ENCODE measurements at places on chromosomes 13 and 19.

- no peak for DNase-seq
Measured at GRCh38 chr19:722553-723101, 13.9 kb downstream of the PALM start.

DNA sequence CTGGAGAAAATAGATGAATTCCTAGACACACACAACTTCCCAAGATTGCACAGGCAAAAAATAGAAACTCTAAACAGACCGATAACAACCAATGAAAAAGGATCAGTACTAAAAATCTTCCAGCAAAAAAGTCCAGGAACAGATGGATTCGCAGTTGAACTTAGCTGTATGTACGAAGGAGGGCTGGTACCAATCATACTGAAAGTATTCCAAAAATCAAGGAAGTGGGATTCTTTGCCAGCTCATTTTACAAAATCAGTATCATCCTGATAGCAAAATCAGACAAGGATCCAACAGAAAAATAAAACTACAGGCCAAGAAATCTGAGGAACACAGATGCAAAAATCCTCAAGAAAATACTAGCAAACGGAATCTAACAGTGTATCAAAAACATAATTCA lies 6.5 kb upstream of the LILRB2 start:
- no peak for DNase-seq

DNA sequence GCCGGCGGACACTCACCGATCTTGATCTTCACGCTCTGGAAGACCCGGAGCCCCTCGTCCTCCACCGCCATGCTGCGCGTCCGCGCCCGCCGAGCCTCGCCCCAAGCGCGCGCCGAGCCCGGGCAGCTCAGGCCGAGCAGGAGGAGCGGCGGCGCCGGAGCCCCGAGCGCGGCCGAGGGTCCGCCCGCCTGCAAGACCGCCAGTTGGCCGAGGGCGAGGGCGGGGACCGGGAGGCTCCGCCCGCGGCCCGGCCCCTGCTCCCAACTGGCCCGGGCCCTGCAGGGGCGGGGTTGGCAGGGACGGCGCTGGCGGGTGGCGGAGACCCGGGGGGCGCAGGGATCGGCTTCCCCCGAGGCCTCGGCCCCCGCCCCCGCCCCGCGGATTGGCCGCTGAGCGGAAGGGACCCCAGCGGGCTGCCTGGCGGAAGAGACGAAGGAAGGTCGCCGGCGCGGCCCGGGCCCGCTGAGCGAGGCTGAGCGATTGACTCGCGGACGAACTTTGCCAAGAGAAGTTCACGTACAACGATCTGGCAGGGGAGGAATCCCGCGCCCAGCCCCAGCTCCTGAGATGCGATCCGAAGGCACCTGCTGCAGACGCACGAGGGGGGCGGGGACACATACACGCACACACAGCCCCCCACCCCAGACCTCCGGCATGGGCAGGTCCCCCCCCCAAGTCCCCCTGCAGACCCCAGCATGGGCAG lies at the start of gene RASA3:
Gene RASA3, minus strand, starts transcription at position 205 of the 703 bp plus-strand sequence. Its CDS starts 134 bp downstream, at position 71.
- peak; percentile 60 for DNase-seq

- DNase-seq = peak; percentile 90
Measured at GRCh38 chr19:55632463-55632834, 8.1 kb upstream of the ZNF784 start.

DNA sequence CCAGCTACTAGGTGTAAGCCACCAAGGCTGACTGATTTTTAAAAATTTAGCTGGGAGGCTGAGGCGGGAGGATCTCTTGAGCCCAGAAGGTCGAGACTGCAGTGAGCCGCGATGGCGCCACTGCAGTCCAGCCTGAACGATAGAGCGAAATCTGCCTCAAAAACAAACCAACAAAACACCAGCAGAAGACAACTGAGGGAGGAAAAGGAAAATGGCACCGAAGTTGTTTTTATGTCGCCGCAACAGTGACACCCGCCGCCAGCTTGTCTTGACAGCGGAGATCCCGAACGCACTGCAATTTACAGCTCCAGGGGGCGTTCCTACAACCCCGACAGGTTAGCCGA lies 298 bp upstream of the FAM98C start:
- no peak for DNase-seq

DNA sequence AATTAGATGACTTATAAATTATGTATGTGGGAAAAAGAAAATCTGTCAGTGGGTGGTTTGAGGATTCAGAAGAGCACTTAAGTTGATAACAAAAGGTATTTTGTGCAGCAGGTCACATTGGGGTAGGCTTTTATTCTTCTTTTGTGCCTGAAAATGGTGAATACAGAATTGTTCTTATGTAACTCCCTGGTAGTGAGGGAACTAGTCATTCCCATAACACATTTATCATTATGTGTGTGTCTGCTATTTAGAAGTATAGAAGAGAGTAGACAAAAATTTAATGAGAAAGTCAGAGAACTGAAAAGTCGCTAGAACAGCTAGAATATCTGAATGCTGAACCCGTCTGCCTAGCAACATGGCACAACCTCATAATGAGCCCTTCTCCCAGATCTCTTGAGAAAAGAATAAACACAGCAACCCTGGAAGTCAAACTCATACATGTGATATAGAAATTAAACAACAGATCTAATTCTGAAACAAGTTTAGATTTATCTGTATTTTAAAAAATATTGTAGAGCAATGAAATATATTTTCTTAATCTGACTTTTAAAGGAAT lies 111.8 kb upstream of the EDNRB start:
- DNase-seq = no peak

- no peak for DNase-seq
Measured at GRCh38 chr13:51478418-51479198, 25.8 kb upstream of the INTS6 start.

DNA sequence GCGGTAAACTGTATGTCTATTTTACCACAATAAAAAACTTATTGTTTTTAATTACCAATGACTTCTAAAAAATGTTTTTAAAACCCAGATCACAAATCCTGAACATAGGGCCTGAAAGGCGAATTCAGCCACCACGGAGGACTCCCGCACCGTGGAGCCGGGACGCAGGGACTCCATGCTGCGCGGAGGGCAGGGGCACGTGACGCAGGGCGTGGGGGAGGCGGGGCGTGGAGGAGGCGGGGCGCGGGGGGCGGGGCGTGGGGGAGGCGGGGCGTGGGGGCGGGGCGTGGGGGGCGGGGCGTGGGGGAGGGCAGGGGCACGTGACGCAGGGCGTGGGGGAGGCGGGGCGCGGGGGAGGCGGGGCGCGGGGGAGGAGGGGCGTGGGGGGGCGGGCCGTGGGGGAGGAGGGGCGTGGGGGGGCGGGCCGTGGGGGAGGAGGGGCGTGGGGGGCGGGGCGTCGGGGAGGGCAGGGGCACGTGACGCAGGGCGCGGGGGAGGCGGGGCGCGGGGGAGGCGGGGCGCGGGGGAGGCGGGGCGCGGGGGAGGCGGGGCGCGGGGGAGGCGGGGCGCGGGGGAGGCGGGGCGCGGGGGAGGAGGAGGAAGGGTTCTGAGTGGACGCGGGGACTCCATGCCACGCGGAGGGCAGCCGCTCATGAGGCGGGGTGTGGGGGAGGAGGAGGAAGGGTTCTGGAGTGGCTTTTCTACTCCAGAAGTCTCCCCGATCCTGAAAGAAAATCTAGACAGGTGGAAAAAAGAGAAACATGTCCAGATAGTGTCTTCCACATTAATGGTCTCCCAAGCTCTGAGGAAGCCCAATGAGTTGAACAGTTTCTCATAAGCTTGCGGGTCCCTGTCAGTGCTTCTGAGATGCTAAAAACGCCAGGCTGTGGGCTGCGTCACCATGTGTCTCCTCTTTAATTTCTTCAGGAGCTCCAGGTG lies 4.4 kb upstream of the PROZ start:
- DNase-seq = peak; percentile 69

- DNase-seq = no peak
Measured at GRCh38 chr19:12997967-12998940, 3.0 kb downstream of the NFIX start.

Measured in CD4-positive, alpha-beta T cell treated with Interleukin-6 at 100 ng/mL for 8 hours (primary cell).